ENCODE measurements at places on chromosomes 11 and 22.
A peak's percentile ranks its signal among the peaks of the same experiment; 100 is the strongest.

DNA sequence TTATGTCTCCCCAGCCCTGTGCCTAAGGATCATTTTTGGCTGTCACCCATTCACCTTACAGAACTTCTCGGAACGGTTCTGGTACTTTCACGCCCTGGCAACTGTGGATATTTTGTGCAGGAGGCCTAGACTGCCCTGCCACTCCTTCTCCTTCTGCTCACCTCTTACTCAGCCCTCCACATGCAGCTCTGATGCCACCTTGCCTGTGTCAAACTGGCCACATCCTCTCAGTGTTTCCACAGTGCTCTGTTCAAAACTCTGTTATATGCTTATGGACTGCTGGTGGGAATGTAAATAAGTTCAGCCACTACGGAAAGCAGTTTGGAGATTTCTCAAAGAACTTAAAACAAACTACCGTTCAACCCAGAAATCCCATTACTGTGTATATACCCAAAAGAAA is 100.8 kb upstream of the MTMR2 start:
- no peak for DNase-seq

DNA sequence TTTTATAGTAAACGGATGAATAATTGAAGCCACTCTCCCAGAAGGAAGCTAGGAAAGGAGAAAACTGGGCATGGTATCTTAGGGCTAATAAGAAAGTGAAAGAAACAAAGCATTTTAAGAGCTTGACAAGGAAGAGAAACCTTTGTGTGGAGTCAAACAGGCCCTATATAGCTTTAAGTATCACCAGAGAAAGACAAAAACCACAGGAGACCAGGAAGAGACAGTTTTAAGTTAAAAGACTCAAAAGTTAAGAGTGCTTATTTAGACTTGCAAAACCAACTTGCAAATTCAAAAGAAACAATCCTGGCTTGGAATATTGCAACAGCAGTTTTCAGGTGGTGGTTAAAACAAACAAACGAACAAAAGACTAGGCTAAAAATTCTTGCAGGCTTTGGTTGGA is 3.4 kb downstream of the PAK1 start:
- DNase-seq, result no peak

DNA sequence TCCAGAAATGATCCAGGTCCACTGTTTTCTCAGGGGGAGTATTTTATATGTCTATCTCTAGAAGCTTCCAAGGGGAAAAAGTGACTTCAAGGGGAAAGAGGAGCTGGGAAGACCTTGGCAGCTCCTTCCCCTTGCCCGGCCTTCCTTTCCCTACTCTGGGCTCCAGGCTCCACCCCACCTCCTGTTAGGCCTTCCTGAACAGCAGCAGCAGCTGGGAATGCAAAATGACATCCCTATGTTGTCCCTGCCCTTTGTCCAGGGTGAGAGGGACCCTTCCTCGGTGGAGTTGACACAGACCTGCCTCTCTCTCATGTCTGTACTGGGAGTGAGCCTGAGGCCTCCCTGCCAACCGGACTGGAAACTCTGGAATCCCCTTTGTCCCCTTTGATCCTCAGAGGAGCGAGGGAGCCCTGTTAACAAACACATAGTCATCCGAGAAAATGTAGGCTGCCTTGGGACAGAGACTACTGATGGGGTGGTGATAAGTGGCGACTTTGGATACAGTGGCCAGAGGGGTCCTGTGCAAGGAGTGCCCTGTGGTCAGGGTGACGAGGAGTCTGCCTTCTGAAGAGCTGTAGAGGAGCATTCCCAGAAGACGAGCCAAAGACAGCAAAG is 9.0 kb upstream of the MALAT1 start:
- DNase-seq, result no peak

- no peak for DNase-seq
Measured at GRCh38 chr11:12863605-12864121, 145.5 kb upstream of the RASSF10 start.

DNA sequence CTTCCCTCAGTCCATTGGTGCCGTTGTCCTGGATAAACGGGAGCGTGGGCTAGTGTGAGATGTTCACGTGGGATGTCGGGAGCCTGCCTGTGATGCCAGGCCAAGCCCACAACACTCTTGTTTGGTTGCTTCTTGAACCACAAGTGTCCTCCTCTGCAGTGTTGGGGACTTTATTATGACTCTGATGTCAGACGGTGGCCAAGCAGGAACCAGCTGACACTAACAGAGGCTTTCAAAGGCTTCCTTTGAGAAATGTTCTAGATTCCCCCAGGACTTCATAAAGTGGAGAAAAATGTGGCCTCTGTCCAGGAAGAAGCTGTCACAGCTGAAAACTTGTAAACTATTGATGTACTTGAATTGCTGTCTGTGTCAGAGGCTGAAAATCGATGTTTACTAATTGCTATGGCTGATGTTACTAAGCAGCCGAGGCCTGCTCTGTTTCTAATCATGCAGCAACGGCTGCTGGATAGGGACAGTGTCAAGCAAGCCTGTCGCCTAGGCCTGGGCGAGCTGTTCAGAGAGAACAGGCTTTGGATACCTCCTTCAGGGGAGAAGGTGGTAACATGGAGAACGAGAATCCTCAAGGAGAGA is 131.7 kb downstream of the TBC1D22A start:
- no peak for DNase-seq

GRCh38 chr11:12531681-12532080 is 142.5 kb upstream of the TEAD1 start:
- DNase-seq, result no peak

DNA sequence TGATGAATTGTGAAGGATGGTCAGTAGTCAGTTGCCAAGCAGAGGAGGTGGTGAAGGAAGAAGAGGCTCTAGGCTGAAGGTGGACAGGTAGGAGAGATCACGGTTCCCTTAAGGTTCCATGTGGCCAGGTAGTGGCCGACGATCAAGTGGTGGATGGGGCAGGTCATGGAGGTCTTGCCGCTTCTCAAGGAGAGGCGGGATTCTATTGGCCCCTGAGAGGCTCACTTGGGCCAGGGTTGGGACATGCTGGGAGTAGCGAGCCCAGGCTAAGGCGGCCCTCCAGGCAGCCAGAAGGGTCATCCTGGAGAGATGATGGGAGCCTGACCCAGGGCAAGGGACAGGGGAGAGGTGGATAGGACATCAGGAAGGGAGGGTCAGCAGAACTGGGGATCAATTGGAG is 20.9 kb upstream of the TMPRSS4 start:
- DNase-seq, result no peak

- no peak for DNase-seq
Measured at GRCh38 chr22:30891781-30892180, 76.8 kb downstream of the MORC2 start.

- DNase-seq, result no peak
Measured at GRCh38 chr11:112260490-112260889, at the start of gene PLET1. Gene PLET1 (minus strand): TSS chr11:112260860. CDS start chr11:112260589, 271 bp downstream.

GRCh38 chr22:48076008-48076407 is 1313.6 kb downstream of the TBC1D22A start:
- no peak for DNase-seq

- no peak for DNase-seq
Measured at GRCh38 chr11:74948546-74948897, 369 bp downstream of the XRRA1 start.

GRCh38 chr11:32109138-32109537 is 18.3 kb downstream of the RCN1 start:
- DNase-seq, result no peak

DNA sequence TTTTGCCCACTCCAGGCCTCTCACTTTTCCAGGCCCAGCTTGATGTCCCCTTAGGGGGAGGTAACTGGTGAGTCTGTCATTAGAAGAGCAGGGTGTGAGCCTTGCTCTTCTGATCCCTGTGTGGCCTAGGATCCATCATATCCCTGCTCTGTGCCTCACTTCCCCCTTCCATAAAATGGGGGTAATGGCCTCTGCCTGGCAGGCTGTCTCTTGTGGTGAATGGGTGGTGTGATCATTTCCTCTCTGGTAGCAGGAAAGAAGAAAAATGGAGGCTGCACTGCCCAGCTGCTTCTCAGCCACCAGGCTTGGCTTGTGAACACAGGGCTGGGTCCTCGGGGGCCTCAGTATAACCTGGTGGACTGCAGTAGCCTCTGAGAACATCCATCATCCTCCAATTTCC is 5.6 kb downstream of the ARHGEF17 start:
- no peak for DNase-seq

DNA sequence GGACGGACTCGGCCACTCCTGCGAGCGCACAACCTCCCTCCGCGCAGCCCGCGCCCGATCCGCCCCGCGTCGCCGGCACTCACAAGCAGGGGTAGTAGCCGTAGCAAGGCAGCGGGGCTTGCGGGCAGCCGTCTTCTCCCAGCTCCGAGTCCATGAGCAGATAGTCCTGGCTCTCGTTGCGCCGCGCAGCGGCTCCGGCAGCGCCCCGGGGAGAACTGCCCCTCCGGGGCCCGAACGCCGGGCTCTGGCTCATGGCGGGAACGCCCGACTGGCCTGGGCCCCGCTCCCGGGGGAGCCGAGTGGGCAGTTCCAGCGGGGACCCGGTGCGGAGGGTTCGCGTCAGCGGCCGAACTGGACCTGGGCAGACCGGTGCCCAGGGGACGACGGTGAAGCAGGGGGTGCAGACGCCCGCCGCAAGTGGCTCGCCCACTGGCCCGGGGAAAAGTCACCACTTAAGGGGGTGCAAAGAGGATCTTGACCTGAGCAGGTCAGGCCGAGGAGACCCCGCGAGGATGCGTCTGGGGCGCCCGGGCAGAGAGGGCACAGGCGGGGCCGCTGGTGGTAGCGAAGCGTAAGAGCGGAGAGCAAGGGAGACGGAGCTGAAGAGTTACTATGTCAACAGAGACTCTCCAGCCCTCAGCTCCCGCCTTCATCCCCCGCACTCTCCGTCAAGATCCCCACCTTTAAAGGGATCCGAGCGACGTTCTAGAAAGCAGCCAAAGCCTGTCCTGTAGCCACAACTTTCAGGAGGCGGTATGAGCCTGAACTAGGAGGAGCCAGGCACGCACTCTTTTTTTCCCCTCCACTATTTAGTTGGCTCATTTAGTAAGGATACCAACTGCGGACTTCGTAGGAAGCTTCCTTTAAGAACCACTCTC is at the start of gene TRPC6:
Gene TRPC6, minus strand, starts transcription at position 757 of the 878 bp plus-strand sequence. Its CDS starts 504 bp downstream, at position 253.
- no peak for DNase-seq

GRCh38 chr11:130145311-130145812 is 14.2 kb upstream of the ST14 start:
- DNase-seq, result no peak

DNA sequence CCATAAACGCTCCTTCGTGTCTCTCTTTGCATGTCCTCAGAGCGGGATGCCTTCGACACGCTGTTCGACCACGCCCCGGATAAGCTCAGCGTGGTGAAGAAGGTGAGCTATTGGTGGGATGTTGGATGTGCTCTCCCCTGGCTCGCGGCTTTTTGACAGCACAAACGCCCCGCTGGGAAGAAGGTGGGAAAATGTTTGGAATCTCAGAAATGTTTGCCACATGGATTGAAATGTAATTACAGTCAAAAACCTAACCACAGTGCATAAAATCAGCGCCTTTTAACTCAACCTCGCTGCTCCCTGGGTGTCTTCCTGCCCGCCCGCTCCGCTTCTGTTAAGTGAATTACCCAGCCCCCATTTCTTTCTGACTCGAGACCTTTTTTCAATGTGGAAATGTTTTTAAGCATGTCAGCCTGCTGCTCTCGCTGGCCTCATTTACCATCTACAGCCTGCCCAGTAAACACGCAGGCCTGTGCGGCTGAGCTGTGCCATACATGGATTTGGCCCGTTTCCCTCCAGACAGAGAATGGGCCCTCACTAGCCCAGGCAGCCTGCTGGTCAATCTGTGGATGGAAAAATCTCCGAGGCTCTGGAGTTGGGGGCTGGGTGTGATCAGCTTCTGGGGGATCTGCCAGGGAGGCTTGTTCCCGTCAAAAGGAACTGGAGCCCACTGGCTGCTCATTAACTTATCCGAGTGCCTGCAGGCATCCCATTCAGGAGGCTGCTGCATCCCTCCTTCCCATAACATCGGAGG is 32.7 kb upstream of the PARVG start:
- no peak for DNase-seq

DNA sequence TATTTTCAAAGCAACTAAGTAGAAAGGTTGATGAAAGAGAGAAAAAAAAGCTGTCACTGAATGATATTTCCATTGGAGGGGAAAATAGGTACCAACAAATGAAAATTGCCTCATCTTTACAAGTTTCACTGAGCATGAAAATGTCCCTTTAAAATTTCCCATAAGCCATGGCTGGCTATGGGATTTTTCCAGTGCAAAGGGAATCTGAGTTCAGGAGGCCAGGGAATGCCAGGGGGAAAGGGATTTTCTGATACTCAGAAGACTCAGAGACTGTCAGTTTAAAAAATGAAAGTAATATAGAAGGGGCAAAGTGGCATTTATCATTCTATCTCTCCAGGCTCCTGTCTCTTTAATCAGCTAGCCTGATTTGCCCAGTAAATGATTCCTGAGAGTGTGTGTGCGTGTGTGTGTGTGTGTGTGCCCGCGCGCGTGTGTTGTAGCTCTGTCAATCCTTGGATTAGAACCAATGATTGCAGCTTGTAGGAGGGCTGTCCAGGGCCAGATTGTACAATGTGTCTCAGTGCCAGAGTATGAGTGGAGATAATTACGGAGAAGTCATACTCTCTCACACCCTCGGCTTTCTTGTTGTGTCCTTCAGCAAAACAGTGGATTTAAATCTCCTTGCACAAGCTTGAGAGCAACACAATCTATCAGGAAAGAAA is at the start of gene NTM:
Gene NTM, plus strand, starts transcription at position 526 of the 662 bp plus-strand sequence.
- DNase-seq, result no peak

GRCh38 chr22:47042116-47042825 is 279.8 kb downstream of the TBC1D22A start:
- no peak for DNase-seq

GRCh38 chr11:44955015-44955738 is 4.5 kb upstream of the TP53I11 start:
- peak; percentile 94 for DNase-seq

GRCh38 chr11:19511413-19512183 is 201.0 kb upstream of the NAV2 start:
- DNase-seq, result peak; percentile 30

GRCh38 chr11:68750195-68751003 is 921 bp downstream of the TESMIN start:
- DNase-seq, result no peak

DNA sequence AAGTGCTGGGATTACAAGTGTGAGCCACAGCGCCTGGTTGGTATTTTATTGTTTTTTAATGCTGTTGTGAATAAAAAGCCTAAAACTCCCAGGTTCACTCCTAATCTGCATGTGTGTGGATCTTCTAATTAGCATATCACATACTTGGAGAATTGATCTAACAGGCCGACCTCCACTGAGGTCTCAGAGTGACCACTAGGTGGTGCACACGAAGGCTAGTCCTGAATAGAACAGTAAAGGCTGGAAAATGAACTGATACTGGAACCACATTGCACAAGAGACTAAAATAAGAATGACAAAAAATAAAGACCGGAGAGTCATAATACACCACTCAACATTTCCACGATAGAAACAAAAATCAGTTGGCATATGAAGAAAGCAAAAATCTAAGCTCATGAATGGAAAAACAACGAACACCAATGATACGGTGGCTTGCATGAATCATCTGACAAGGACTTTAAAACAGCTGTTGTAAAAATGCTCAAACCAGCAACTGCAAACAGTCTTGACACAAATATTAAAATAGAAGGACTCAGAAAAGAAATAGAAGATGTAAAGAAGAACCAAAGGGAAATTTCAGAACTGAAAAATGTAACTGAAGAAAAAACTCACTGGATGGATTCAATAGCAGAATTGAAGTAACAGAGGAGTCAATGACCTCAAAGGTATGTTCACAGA is 19.2 kb downstream of the PIM3 start:
- DNase-seq, result no peak

All from pulmonary artery endothelial cell (primary cell).